DMS53 (cell line): ENCODE measurements at places on chromosomes 4 and X.

- DNase-seq: peak; percentile 87
These were observed 56.2 kb downstream of the CD99L2 start for GRCh38 chrX:150842198-150842685.

- DNase-seq: peak; percentile 60
These were observed at the start of gene ADGRL3 for GRCh38 chr4:61200187-61200915. ADGRL3 (plus strand) TSS chr4:61200326.

- no peak for DNase-seq
These were observed 132.6 kb downstream of the AKAP4 start for GRCh38 chrX:50068285-50068563.

- DNase-seq: no peak
These were observed 16.4 kb upstream of the NKRF start for GRCh38 chrX:119622356-119623232.
